NCI-H1105 (cell line): ENCODE measurements at places on chromosomes 4 and X.

DNA sequence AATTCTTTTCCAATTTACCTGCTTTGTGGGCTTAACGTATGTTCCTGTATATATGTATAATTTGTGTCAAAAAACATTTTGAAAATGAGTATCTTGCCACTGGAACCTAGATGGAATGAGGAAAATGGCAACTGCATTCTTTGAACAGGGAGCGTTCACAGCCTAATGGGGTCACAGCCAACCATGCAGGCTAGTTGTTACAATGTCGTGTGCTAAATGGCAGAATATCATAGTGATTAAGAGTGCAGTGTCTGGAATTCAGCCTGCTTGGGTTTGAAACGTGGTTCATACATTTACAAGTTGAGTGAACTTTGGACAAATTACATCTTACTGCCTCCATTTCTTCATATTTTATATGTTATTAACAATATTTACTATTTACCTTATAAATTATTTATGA, 70.8 kb downstream of the PCDH7 start:
- DNase-seq = no peak

DNA sequence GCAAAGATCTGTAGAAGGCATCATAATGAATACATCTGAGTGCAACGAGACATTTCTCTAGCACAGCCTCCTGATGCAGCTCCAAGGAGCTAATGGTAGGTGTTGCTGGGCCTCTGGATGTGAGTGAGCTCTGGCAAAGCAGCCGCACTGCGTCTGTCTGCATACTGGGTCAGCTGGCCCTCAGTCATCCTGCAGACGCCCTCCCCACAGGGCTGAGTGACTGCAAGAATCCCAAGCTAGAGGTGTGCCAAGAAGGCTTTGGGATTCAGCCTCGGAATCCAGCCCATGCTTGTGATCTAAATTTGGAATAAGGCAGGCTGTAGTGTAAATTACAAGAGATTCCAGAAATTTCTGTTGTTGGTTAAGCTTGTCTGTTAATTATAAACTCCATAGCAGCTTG, 18.5 kb downstream of the HERC3 start:
- DNase-seq = no peak

DNA sequence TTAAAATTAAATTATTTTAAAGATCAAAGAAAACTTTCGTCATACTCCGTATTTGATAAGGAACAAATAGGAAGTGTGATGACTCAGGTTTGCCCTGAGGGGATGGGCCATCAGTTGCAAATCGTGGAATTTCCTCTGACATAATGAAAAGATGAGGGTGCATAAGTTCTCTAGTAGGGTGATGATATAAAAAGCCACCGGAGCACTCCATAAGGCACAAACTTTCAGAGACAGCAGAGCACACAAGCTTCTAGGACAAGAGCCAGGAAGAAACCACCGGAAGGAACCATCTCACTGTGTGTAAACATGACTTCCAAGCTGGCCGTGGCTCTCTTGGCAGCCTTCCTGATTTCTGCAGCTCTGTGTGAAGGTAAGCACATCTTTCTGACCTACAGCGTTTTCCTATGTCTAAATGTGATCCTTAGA, at the start of gene CXCL8:
CXCL8 (plus strand) TSS at position 217 of the 426 bp plus-strand sequence; CDS start at position 307, 90 bp downstream.
- DNase-seq = peak; percentile 63

- no peak for DNase-seq
Observed at GRCh38 chrX:53163436-53163835, 61.6 kb downstream of the KDM5C start.

- no peak for DNase-seq
Observed at GRCh38 chrX:49166914-49167739, 4.6 kb downstream of the MAGIX start.

- no peak for DNase-seq
Observed at GRCh38 chrX:44569122-44569521, 26.5 kb upstream of the FUNDC1 start.

GRCh38 chrX:135397652-135398051, 24.1 kb upstream of the SMIM10L2A start:
- no peak for DNase-seq

GRCh38 chr4:154511981-154512380, 20.4 kb upstream of the DCHS2 start:
- no peak for DNase-seq

- DNase-seq = no peak
Observed at GRCh38 chr4:137200322-137200721, 332.0 kb downstream of the PCDH18 start.

- no peak for DNase-seq
Observed at GRCh38 chr4:8849266-8850073, 22.2 kb downstream of the HMX1 start.

GRCh38 chr4:16622826-16623225, 275.6 kb downstream of the LDB2 start:
- DNase-seq = no peak

GRCh38 chr4:78482281-78482680, 69.3 kb upstream of the ANXA3 start:
- DNase-seq = no peak

GRCh38 chrX:53186351-53186750, 38.7 kb downstream of the KDM5C start:
- no peak for DNase-seq

DNA sequence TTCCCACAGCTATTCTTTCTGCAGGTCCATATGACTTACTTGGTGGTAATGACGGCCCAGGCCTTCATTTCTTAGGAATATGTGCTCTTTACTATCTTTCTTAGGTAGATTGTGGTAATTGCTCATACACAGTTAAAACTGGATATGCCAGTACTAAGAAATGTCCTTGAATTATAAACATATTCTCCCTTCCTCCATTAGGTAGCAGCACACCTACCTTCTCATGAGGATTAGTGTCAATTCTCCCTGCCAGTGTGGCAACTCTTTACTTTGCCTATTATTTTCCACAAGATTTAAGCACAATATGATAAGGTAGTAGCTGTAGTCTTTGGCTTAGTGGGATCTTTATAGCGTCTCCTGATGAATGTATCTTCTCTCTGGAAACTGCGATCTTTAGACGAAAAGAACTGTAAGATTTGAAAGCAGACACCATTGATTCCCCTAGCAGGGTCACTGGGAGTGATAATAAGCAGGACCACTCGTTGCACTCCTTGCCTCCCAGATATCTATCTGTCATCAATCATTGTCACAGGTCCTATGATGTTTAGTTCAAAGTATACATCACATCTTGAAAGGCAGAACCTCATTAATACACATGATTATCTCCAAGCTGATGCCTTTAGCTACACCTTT, 1240.7 kb downstream of the C4orf33 start:
- no peak for DNase-seq

DNA sequence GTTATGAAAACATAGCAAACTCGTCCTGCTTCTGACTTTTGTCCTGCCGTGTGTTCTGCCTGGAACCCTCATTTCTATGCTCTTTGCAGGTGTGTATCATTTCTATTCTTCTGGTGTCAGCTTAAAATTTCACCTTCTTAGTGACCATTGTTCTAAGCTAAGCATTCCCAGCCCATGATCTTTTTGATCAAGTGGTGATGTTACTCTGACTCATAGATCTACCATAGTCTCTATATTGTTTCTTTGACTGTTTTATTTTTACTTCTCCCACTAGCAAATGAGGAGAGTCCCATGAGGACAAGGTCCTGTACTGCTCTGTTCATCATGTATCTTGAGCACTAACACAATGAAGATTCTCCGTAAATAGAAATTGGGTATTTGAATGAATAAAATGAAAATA, 14.1 kb upstream of the CXCL6 start:
- no peak for DNase-seq

DNA sequence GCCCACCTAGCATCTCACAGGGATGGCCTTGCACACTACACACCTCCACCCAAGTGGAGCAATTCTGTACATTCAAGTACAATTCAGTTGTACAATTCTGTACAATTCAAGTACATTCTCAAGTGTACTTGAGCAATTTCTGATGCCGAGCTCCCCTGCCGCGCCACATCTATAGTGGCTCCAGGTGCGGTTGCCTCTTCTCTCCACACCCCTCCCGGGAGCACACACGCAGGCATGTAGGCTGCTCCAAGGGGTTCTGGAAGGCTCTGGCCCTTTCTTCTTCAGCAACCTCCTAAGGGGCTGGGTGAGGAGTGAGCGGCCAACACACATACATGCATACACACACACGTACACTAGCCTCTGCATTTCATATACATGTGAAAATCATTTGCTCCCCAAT, 18.9 kb upstream of the DUSP9 start:
- DNase-seq = no peak

DNA sequence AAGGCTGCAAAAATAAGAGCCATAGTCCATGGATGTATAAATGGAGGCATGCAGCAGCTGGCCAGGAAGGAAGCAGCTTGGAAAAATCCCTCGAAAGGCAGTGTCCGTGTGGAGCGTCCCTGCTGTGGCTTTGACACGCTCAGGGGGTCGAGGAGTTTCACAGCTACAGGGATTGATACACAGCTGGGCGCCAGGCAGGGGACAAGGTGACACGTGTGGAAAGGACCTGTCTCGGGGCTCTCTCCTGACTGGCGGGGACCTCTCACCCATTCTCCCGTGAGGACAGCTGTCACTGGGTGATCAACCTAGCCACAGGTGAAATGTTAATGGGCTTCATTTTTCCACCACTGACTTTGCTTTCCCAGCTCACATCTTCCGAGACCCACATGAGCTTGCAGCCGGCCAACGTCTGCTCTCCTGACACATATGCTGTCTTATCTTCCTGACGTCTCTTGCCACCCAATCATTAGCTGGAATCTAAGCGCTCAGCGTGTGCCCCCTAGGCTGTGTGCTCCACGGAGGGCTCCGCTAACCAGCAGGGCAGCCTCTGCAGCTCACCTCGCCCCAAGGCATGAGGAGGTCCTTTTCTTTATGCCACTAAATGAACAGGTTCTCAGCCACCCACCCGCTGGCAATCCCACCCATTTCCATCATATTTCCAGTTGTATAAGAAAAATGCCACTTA, 89.4 kb upstream of the AFAP1 start:
- no peak for DNase-seq

GRCh38 chr4:102345795-102346100, 466 bp upstream of the SLC39A8 start:
- DNase-seq = no peak
